ENCODE measurements at places on chromosomes 1 and 21. TPM values are rescaled to one million over a fixed set of nuclear protein-coding genes. Genes with fewer than 3 reads are reported as not detected.

NFASC gene
- total RNA-seq: 4.0 TPM

S100A11 gene
- 120 TPM for total RNA-seq

C1orf53 gene
- total RNA-seq: 11.6 TPM

GRCh38 chr1:155898888-155899287 lies 12.3 kb downstream of the RIT1 start:
- DNase-seq: no peak

Data from thyroid gland (tissue), 4 donors.